ENCODE measurements at places on chromosomes 5 and 9.

DNA sequence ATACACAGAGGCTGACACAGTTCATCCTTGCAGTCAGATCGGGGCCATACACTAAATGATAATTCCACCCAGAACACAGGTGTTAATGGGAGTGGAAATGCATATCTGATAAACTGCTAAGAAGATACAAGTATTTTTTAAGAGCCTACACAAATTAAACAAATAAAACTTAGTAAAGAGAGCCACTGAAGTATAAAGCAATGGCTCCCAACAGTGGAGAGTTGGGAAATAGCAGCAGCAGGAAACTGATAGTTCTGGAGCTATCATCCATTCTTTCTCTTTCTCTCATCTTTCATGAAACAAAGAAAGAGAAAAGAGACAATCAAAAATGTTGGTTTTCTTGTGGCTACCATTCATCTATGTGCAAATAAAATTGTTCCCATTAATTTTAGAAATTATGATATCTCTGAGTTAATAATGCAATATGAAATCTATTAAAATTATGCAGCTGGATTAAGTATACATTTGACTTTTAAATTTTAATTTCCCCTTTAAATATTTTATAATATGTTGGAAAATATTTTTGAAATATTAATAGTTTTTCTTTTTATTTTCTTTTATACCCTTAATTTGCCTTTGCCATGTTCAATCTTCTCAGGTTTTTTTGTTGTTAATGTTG is 120.8 kb downstream of the EMB start:
- no peak for DNase-seq

- DNase-seq: no peak
Measured at GRCh38 chr9:89705651-89706050, 100.8 kb downstream of the GADD45G start.

- DNase-seq: no peak
Measured at GRCh38 chr5:139670369-139671095, 22.4 kb downstream of the CXXC5 start.

DNA sequence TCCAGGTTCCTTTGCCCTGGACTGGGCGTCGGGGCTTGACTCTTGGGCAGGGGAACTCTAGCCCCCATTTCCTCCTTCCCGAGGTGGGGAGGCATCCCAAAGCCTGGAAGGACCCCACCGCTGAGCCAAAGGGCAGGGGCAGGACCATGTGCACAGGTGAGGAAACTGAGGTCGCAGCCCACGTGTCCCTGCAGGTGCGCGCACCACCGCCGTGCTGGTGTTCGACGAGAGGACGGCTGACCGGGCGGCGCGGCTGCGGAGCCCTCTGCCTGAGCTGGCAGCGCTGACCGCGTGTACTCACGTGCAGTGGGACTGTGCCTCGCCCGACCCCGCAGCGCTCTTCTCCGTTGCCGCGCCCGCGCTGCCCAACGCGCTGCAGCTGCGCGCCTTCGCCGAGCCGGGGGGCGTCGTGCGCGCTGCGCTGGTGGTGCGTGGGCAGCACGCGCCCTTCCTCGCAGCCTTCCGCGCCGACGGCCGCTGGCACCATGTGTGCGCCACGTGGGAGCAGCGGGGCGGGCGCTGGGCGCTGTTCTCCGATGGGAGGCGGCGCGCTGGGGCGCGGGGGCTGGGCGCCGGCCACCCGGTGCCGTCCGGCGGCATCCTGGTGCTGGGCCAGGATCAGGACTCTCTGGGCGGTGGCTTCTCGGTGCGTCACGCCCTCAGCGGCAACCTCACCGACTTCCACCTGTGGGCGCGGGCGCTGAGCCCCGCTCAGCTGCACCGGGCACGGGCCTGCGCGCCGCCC is 2.8 kb downstream of the ADGRD2 start:
- DNase-seq: no peak

GRCh38 chr5:137146402-137146890 is 352.7 kb downstream of the SPOCK1 start:
- DNase-seq: no peak

DNA sequence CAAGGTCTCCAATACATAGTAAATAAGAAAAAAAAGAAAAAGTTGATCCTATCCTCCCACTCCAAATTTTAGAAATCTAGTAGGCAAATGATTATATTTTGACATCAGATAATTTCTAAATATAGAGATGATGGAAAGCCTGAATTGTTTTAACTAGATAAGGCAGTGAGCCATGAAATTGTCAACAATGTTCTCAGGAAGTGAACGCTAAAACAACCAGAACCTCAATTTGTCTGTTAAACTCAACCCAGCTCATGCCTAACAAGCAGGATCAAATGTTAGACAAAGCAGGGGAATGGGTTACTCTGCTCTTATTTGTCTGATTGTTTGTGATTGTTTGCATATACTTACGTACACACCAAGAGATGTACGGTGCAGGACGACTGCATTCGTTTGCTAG is 49.2 kb downstream of the ESM1 start:
- no peak for DNase-seq

- DNase-seq: no peak
Measured at GRCh38 chr5:115718927-115719326, 93.1 kb upstream of the TMED7 start.

DNA sequence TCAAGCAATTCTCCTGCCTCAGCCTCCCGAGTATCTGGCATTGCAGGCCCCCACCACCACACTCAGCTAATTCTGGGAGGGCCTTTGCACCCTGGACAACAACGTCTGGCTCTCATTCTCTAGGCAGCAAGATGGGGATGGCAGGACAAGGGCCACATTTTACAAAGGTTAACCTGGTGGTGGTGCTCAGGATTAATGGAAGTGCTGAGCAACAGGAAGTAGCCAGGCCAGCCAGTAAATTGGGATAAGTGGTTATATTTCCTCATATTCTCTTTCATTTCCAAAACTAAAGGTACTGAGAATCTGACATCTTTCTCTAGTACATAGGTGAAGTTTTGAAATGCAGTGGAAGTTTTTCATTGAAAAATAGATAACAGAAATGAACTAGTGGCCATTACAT is 24.7 kb upstream of the ASPN start:
- no peak for DNase-seq
